ENCODE measurements at places on chromosomes 3 and 15.

DNA sequence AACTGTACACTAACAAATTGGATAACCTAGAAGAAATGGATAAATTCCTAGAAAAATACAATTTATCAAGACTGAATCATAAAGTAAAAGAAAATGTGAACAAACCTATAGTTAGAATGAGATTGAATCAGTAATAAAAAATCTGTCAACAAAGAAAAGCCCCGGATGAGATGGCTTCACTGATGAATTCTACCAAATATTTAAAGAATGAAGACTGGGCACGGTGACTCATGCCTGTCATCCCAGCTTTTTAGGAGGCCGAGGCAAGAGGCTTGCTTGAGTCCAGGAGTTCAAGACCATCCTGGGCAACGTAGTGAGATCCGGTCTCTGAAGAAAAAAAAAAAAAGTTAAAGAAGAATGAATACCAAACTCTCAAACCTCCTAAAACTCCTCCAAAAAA is 17.7 kb upstream of the AP4E1 start:
- no peak for DNase-seq

- DNase-seq = no peak
Observed at GRCh38 chr15:81480645-81481053, 106.6 kb upstream of the TMC3 start.

- no peak for DNase-seq
Observed at GRCh38 chr3:14406336-14406735, 3.9 kb downstream of the SLC6A6 start.

DNA sequence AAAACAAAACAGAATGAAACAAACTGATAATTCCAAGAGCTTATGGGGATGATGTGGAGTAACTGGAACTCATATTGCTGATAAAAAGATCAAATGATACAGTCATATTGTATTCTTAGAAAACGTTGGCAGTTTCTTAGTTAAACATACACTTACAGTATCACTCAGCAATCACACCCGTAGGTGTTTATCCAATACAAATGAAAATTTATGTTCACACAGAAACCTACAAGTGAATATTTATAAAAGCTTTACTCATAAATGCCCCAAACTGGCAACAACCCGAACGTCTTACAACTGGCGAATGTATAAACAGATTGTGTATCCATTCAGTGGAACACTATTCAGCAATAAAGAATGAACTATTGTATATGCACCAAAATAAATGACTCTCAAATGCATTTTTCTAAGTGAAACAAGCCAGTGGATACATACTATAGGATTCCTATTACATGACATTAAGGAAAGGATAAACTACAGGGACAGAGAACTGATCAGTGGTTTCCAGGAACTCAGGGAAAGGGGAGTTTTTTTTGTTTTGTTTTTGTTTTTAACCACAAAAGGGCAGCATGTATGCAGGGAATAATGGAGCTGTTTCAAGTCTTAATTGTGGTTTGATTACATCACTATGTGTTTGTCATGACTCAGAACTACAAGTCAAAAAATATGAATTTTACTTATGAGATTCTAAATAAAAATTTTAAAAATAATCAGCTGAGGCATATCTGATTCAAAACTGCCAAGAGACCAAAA is 71.8 kb upstream of the NDUFB4 start:
- DNase-seq = peak; percentile 32

DNA sequence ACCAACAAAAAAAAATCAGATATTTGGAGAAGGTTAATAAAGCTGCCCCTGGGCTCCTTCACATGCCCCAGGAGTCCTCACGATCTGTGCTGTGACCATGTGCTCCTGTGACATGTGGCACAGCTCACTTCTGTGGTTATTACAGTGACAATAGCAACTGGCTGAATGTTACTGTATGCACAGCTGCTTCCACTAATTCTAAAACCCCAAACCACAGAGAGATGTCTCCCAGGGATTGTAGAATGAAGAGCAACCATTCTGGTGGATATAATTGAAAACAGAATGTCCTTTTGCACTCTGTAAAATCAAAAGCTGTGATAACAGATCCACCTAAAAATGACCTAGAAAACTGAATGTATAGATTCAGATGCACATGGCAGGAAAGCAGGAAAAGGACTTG is 489.2 kb upstream of the CNTN4 start:
- no peak for DNase-seq

- DNase-seq = no peak
Observed at GRCh38 chr3:62277450-62277849, 95.9 kb downstream of the FEZF2 start.

GRCh38 chr3:105502333-105502732 is 135.6 kb downstream of the ALCAM start:
- no peak for DNase-seq

DNA sequence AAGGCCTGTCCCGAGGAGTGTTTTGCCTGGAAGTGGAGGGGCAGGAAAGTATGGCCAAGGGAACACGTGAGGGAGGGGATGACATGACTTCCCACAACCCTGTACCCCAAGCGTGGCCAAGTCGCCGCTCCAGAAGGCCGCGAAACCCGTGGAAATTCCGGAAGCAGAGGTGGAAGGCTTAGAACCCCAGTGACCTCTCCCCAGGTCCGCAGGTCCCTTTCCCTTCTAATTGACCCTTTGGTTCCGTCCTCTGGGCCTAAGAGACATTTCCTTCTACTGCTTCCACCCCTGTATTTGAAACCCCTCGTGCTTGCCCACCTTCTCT is 548 bp upstream of the BTBD1 start:
- no peak for DNase-seq

- DNase-seq = no peak
Observed at GRCh38 chr3:61807865-61808276, 246.5 kb downstream of the PTPRG start.

- DNase-seq = no peak
Observed at GRCh38 chr3:4943549-4943948, 35.7 kb upstream of the BHLHE40 start.

DNA sequence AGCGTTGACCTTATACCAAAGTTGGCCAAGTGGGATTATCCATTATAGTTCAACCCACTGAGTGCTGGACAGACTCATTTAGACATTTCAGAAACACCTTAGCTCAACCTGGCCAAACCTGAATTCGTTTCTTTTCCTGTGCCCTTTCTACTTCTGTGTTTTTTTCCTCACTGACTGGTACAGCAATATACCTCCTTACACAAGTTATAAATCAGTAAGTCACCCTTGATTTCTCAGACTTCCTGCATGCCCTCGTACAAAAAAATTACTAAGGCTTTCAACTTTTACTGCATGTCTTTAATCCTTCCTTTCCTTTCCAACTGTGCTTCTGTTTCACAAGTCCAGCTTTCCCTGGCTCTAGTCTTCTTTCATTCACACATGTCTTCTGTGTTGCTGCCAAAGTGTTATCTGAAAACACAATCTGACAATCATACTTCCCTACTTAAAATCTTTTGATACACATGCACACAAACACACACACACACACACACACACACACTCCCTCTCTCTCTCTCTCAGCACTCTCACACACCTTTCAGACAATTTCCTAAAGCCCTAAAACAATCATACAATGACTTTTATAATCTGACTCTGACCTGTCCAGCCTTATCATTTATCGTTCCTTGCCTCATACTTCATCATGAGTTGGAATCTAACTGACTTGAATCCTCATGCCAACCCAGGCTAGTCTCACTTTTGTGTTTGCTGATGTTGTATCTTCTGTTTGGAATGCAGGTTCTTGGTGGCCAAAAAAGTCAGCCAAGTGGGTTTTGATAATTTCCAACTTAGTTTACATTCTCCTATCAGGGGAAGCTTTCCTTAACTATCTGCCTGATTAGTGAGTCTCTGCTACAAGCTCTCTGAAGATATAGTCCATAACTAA is 436.4 kb downstream of the NAALADL2 start:
- no peak for DNase-seq

- DNase-seq = peak; percentile 98
Observed at GRCh38 chr15:100596792-100597191, 5.2 kb downstream of the LINS1 start.

DNA sequence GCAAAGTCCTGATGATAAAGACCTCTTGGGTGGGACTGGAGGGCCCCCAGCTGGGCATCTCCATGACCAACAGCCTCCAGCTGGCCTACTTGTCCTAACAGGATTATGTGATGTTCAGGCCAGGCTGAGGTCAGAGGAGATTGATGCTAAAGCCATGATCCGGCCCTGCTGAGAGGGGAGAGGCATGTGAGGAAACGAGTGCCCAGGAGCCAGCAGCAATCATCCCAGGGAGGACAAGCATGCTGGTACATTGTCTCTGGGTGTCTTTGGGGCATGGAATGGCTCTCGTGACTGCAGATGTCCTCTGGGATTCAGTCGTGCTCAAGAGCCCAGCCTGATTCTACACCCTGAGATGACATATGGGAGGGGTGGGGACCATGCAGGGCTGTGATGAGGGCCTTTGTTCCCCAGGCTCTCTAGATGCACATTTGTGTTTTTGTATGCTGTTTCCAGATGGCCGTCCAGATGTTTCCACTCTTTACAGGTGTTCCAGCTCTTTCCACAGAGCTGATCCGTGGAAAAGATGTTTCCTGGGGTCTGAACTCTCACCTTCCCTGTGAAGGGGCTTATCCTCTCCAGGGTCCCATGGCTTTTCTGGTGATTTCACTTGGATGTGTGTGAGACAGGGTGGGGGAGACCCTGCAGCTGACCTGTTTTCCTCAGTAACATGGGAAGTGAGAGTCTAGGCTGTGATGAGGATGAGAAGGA is 20.2 kb downstream of the SLC24A1 start:
- no peak for DNase-seq

DNA sequence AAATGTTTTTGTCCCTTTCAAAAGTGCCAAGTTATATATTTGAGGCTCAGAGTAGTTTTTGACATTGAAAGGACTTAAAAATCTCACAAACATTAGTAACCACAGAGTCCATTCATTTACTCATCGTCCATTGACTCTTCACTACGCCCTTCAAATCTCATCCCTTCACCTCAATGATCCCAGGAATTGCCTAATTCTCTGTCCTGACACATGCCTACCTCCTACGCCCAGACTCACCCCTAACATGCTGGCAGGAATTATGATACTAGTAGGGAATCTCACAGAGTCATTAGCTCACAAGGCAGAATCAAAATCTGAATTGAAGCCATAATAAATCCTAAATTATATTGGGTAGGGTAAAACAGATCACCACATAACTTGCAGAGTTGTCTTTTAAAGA is 410.1 kb downstream of the RAP2B start:
- DNase-seq = no peak

- DNase-seq = peak; percentile 2
Observed at GRCh38 chr15:51864408-51865056, 35.1 kb downstream of the TMOD3 start.

- DNase-seq = no peak
Observed at GRCh38 chr3:163891771-163892170, 1186.5 kb downstream of the SI start.
